ENCODE measurements at places on chromosomes 5 and 9.
A peak's percentile ranks its signal among the peaks of the same experiment; 100 is the strongest.

GRCh38 chr9:15529566-15530324, 19.0 kb upstream of the PSIP1 start:
- DNase-seq: no peak

DNA sequence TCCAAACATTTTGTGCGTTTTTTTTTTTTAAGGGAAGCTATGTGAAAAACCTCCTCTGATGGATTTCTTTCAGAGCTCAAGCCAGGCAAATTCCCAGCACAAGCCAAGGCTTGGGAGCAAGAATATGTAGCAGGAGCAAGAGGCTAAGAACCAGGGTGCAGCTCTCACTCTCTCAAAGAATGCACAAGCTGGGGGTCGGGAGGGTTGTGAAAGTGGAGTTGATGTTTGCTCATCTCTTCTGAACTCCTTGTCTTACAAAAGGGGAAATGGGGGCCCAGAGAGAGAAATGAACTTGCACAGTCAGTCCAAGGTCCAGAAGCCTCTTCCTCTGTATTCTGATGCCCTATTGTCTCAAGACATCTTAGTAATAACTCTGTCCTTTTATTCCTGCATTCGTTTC, 7.7 kb upstream of the TRAF1 start:
- no peak for DNase-seq

DNA sequence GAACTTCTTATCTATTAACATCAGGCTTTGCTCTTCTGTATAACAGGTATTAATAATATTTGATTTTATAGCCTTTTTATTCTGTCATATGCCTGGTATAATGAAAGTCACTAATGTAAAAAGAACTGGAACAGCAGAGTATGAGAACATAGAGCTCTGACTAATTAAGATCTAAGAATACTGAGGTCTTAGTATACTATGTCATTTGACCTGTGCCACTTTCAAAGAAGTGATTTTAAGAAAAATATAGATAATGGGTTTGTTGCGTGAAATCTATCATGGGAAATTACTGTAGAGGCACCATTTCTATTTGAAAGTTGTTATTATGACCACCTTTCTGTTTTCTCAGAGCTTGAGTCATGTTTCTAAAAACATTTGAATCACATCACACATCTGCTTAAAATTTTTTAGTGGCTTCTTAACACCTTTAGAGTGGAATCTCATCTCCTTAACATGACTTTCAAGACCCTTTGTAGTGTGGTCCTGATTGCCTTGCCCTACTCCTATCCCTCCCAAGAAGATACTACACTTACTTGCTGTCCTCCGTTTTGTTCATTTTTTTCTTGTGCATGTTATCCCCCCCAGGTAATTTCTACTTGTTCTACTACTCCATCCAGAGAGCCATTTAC, 14.3 kb downstream of the WDR36 start:
- DNase-seq: no peak

- DNase-seq: no peak
Observed at GRCh38 chr9:4196886-4197285, 103.0 kb downstream of the GLIS3 start.

DNA sequence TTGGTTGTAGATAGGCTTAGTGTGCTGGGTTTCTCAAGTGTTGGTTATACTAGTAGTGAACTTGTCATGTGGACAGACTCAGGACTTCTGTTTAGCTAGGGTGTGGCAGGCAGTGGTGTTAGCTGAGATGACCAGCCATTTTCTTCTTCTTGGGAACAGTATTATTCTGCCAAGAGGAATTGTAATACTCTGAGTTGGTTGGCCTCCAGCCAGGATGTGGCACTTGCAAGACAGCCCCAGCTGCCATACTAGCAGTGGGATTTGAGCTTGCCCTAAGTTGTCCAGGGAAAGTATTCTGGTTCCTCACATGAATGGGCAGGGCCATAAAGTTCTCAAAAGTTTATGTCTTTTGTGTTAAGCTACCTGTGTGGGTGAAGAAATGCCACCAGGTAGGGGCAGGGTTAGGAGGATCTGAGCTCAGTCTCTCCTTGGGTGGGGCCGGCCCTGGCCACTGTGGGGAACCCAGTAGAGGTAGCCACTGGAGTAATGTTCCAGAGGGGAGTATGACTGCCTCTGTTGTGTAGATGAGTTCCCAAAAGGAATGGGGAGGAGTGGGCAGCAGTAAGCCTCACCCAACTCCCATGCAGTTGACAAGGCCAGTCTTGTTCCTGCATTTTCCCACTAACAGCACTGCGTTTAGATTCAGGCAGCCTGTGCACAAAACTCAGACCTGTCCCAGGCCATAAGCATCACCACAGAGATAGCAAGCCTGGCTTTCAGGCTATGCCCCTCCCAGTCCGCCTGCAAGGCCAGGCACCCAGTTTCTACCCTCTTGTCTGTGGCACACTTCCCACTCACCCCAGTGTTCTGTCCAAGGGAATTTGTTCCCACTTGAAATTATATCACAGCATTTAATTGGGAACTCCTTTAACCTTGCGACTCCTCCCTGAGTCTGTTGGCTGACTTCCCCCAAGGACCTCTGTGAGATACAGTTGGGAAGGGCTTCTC, 250.7 kb downstream of the ANXA1 start:
- DNase-seq: no peak

GRCh38 chr5:173750538-173751265, 134.3 kb upstream of the BOD1 start:
- DNase-seq: no peak

DNA sequence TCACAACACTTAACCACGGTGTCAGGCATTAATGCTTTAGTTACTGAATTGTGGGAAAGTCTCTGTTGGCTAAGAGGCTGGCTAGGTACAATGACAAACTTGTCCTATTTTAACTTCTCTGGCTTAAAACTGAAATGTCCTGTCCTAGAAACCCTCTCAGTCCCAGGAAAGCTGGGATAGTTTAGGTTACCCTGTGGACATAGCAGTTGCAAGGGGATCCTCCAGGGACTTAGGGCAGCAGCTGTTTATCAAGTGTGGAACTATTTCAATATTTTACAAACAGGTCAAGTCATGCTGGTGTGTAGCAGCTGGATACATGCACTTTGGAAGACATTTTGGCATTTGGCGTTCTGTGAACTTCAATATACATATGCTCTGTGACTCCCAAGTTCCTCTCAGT, 95.0 kb upstream of the ARRDC3 start:
- no peak for DNase-seq

DNA sequence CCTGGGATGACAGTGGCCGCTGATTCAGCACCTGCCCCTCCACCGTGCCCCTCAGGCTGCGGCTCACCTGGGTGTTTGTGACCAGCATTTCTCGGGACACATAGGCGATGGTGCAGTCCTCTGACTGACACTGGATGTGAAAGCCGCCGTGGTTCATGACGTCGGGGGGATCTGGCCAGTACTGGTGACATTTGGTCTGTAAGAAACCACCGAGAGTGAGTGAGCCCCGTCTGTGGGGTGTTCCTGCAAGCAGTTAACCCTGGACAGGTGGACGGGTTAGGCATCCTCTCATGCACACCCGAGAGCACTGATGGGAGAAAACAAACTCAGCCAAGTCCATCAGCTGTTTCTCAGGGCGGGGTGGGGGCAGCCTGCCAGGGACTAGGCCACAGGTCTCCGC, 62.5 kb upstream of the EPB41L4B start:
- DNase-seq: no peak

DNA sequence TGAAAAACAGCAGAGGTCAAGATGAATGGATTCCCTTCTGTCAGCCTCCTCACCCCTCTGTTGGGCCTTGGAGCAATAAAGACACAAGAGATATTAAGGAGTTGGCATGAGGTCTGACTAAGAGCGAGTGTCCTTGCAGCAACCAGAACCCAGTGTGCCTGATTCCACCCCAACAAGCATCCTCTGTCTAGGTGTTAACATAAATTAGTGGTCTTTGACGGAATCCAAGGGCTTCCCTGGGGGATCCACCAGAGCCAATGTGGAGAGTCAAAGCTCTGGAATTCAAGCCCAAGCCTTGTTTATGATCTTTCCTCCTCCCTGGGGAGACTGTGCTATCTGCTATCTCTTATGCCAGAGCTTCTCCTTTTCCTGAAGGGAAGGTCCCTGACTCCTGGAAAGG, 128.1 kb upstream of the SMIM23 start:
- no peak for DNase-seq

GRCh38 chr9:115548609-115549260, 430.8 kb upstream of the TNC start:
- peak; percentile 6 for DNase-seq

GRCh38 chr5:29697785-29698414, 1495.6 kb upstream of the CDH6 start:
- no peak for DNase-seq

DNA sequence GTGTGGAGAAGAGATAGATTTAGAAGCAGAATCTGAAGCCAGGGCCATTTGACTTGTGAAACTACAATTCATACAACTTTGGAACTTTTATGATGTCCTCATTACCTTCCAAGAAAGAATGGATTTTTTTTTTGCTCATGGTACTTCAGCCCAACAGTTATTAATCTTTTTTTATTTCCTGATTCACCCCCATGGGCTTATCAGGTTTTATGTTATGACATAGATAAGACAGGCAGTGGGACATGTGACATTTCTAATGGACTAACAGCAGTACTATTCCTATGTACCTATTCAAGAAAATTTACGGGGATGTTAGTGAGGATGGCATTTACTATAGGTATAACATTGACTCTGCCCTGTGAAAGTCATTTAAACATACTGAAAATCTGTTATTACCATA, 204.7 kb downstream of the ARHGEF28 start:
- DNase-seq: no peak

DNA sequence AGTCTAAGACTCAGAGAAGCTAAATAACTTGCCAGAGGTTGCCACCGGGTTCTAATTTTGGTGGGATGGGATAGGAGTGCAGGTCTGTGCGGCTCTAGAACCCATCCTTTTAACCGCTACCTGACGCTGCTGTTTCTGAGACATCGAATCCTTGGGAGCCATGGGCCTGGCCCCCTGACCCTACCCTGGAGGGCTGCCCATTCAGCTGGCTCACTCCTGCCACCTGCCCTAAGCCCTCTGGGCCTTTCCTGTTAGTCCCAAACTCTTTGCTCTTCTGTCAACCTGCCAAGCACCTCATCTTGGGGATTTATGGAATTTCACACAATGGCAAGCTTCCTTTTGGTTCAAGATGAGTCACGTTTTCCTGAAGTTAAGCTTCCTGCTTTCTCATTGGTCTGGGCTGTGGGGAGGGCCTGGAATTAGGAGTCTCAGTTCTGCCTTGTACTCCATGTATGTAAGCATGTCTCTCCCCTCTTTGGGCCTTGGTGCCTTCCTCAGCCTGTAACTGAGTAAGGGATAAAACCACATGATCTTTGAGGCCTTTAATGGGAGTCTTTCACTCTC, 26.6 kb downstream of the ENHO start:
- peak; percentile 25 for DNase-seq

- DNase-seq: no peak
Observed at GRCh38 chr5:130166839-130167490, 262.7 kb downstream of the CHSY3 start.

DNA sequence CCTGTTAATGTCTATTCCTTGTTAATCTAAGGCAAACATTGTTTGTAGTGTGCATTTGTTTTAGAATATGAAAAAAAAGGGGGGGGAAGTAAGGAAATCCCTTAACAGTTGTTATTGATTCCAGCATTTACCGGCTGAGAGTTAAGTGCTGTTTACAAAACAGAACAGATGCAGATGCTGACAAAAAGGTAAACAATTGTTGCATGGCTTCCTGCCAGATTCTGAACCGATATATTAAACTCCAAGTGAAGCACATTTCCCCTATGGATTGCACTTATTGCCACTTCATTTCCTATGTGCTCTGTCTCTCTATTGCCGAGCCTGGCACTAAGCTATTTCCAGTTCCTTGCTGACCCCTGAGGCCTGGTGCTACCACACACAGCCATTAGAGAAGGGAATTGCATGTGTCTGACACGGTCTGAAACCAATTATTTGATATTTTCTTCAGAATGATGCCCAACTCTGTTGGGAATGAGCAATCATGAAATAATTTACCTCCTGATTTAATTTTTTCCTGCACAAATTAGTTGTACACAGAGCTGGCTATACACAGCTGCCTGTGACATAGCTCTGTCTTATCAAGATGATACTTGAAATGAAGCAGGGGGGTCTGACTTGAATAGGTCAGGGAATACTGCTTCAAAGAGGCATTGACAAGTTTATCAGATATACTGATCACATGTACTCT, 109.8 kb downstream of the KIAA0825 start:
- DNase-seq: no peak

DNA sequence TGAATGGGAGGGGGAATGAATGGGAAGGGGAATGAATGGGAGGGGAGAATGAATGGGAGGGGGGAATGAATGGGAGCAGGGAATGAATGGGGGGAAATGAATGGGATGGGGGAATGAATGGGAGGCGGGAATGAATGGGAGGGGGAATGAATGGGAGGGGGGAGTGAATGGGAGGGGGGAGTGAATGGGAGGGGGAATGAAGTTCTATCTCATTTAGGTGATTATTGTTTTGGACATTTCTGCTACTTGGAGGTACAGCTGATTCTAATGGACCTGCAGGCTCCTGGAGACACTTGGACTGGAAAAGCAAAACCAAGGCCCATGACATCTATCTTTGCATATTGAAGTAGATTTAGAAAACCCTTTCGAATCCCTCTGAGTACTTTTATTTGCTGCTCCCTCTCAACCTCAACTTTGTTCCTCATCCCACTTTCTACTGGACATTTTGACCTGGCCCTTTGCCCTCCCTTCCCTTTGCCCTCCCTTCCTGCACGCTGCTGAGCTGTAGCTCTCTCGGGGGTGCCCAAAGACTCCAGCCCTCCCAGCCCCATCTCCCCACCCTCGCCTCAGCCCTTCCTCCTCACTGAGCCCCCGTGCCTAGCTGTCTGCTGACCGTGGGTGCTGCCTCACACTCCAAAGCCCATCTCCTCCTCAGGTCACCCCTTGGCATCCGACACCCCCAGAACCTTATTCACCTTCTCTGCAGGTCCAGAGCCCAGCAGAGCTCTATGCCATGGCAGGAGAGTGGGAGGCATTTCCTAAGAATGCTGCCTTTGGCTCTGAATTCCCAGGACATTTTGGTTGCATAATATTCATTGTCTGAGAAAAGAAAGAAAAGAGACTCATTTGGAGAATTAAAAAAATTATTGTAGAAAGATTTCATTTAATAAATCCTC, 19.9 kb upstream of the LPCAT1 start:
- no peak for DNase-seq

GRCh38 chr5:141839015-141839513, 39.1 kb downstream of the PCDH1 start:
- DNase-seq: peak; percentile 36

DNA sequence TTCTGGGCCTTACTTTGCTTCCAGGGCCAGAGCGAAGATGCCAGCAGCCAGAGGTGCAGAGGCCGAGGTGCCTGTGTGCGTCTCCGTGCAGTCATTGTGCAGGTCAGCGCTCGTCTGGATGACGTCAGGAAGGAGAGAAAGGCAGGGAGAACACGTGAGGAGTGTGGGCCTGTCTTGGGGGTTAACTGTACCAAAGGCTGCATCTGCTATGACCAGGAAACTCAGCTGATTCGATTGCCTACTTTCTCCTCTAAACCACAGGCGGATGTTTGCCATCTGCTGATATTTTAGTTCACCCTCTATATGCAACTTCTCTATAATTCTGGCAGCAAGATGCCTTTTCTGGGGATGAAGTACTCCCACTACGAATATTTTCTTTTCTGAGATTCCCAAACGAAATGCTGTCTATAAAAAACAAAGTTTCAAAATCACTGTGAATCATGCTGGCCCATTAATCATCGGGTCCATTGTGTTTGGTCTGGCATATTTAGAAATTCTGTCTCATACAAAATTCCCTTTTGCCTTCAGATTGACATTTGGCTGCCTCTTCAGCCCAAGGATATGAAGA, 24.8 kb downstream of the PCSK1 start:
- peak; percentile 46 for DNase-seq

All from EL (cell line).